Activated effector memory CD4-positive, alpha-beta T cell treated with anti-CD3 and anti-CD28 coated beads, Interleukin-2, amount 50 U/mL, for 16 hours (primary cell): ENCODE measurements at places on chromosomes 2 and 18.

GRCh38 chr18:45155526-45155925, 459.8 kb upstream of the SLC14A2 start:
- DNase-seq: no peak

DNA sequence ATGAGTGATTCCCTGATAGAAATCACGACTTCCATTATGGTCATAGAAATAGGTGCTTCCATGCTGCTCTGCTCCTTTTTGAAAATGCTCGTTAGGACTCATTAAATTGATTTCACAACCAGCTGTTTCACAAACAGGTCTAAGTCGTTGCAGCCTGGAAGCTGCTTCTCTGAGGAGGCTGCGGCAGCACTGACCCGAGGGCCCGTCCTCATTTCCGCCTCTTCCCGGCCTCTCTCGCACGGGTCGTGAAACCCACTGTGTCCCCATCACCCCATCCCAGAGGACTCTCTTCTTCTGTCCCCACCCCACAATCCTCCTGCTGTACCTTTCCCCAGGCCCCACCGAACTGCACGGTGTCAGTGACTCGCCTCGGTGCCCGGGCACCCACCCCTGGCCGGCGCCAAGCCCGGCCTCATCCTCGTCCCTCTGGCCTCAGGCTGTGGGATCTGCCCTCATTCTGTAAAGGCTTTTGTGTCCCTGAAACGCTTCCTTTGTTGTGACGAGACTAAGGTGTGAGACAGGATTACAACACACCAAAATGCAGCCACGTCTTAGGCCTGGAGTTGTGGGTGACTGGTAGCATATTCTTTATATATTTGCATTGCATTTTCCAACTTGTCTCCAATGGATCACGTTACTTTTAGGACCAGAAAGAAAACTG, 112.7 kb upstream of the CTDP1 start:
- DNase-seq: peak; percentile 57

DNA sequence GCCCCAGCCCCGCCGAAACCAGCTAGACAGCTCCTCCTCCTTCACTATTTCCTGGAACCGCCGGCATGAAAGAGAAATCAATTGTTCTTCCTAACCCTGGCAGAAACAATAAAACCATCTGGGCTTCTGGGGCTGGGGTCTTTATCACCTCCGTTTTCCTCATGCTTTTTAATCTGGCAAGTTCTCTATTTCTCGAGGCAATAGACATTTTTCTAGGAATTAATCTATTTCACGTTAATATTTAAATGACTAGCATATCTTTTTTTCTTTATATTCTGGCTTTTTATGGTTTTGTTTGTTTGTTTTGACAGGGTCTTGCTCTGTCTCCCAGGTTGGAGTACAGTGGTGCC, 1.4 kb upstream of the KIF1A start:
- DNase-seq: no peak

- no peak for DNase-seq
Measured at GRCh38 chr2:231688719-231689118, 19.6 kb upstream of the PTMA start.

- no peak for DNase-seq
Measured at GRCh38 chr2:186576614-186577013, 13.2 kb upstream of the ITGAV start.

DNA sequence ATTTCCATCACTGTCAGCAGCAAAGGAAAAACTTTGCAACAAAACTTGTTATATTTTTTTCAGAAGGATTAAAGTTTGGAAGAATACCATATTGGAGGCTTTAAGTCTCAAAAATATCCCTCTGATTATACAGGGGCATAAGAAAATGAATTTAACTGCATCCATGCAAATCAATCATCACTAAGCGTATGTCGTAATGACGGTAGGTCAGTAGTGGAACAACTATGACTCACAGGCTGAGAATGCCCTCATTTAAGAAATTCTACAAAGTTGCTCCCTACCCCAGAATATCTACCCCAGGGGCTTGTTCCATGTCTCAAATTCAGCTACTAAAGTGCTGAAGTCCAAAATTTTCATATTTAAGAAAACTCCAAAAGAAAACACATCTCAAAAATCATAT, 12.5 kb upstream of the NAB1 start:
- no peak for DNase-seq

GRCh38 chr18:23284629-23285028, 149.3 kb downstream of the CABLES1 start:
- DNase-seq: no peak

DNA sequence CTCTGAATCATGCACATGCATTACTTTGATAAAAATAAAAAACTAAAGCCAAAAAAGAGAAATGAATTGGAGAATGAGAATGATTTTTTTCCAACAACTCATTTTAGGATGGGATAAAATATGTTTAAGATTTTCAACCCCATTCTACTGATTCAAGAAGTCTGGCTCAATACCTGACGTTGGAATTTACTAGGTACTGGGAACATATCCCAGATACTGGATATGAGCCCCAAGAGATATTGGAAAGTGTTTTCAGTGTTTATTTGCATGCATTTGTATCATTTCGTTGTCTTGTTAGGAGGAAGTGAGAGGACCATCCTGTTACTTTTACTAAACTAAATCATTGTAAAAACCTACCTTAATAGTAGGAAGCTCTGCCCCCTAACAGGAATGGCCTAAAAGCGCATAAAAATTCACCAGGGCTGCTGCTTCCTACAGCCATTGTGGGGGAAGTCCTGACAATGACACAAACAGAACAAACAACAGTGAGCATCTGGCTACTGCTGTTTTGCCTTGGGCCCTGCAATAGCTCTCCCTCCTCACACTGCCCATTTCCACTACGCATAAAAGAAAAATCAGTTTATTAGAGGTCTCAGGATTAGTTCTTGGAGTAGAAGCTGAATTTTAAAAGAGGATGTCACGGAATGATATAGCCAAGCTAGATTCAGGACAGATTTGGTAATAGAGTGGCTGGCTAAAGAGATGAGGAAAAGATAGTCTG, 35.2 kb downstream of the ANKAR start:
- no peak for DNase-seq

DNA sequence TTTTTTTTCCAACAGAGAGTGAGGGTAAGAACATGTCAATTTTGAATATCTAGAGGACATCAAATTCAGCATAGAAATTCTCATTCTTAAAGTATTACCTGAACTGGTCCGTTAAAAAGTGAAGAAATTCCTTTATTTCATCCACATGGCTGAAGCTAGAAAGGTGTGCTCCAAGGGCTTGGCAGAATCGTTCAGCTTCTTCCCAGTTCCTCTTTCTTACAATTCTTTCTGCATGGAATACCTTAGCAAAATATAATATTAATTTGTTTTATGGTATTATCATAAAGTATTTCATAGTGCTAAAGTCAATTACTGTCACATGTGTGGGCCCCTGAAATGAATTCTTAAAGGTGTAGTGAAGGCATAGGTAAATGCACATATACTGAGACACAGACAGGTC, 74.3 kb upstream of the CD302 start:
- no peak for DNase-seq

- no peak for DNase-seq
Measured at GRCh38 chr2:239853706-239854327, 171.3 kb downstream of the NDUFA10 start.

- DNase-seq: no peak
Measured at GRCh38 chr2:167729911-167730310, 517.5 kb downstream of the STK39 start.

DNA sequence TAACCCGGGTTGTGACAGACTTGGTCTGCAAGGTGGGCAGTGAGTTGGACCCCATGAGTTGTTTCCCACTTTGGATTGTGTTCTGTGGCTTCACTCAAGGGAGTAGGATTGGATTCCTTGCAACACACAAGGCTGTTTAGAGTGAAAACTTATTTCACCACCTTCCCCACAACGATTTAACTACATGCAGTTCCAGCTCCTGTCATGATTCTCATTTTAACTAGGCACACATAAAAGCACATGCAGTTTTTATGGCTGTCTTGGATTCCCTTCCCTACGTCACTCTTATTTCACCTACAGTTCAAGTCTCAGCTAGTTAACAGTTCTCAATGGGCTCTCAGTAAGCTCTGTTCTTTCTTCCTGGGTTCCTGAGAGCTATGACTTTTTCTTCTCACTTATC, 15.9 kb downstream of the EFEMP1 start:
- DNase-seq: no peak

DNA sequence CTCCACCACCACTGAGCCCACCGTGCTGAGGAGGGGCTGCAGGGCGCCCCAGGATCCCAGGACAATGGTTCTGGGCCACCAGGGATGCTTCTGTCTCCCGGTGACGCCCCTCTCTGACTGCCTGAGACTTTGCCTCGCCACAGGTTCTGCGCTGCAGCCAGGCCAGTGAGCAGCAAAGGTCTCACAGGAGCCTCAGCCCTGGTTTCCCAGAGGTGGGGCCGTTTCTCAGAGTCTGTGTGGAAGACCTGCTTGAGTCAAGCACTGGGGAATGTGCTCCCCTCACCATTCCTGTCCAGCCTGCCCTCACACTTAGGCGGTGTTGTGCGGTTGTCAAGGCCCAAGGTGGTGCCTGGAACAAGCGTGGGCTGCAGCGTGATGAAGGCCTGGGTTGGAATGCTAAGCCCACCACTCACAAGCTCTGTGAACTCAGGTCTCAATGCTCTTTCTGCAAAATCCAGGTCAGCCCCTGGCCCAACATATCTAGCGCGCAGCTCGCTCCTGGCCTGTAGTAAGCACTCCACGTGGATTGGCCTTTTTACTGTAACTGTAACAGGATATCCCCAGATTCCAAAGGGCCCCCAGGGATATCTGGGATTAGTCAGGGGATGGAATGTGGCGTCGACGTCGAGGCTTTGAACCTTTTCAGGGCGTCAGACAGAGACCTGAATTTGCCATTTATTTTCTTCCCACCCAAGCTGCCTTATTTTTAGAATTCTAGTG, 47.6 kb downstream of the PLB1 start:
- DNase-seq: no peak

DNA sequence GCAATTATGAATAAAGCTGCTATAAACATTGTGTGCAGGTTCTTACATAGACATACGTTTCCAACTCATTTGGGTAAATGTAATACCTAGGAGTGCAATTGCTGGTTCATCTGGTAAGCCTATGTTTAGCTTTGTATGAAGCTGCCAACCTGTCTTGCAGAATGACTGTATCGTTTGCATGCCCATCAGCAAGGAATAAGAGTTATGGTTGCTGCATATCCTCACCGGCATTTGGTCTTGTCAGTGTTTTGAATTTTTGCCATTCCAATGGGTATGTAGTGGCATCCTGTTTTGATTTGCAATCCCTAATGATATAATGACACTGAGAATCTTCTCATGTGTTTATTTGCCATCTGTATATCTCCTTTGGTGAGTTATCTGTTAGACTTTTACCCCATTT, 20.7 kb downstream of the CCDC150 start:
- no peak for DNase-seq

DNA sequence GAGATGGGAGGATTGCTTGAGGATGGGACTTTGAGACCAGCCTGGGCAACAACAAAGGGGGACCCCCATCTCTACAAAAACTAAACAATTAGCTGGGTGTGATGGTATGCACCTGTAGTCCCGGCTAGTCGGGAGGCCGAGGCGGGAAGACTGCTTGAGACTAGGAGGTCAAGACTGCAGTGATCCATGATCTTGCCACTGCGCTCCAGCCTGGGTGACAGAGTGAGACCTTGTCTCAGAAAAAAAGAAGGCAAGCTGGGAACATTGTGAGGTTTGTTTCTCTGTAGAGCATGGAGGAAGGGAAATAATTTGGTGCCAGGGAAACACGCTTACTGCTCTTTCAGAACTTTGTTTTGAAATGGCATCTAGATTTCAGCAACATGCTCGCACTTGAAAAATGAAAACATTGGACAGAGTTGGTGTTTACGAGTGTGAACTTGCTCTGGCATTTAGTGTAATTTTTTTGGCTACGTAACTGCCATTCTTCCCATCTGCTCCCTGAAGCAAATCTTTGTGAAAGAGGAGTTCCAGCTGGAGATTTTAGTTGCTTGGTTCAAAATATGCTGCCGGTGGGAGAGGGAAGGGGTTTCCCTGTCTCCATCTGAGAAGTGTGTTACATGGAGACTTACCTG, 125.6 kb upstream of the DLX2 start:
- DNase-seq: no peak

- no peak for DNase-seq
Measured at GRCh38 chr2:59930430-59930829, 623.0 kb downstream of the BCL11A start.

- no peak for DNase-seq
Measured at GRCh38 chr2:5727235-5727634, 35.1 kb downstream of the SOX11 start.

GRCh38 chr2:139924070-139924469, 1143.9 kb upstream of the NXPH2 start:
- DNase-seq: no peak

- no peak for DNase-seq
Measured at GRCh38 chr2:98773169-98773568, 42.2 kb upstream of the MGAT4A start.
